Right renal pelvis (tissue), 4 donors: ENCODE measurements at places on chromosomes 11 and 22. TPM values are rescaled to one million over a fixed set of nuclear protein-coding genes. Genes with fewer than 3 reads are reported as not detected.

DNA sequence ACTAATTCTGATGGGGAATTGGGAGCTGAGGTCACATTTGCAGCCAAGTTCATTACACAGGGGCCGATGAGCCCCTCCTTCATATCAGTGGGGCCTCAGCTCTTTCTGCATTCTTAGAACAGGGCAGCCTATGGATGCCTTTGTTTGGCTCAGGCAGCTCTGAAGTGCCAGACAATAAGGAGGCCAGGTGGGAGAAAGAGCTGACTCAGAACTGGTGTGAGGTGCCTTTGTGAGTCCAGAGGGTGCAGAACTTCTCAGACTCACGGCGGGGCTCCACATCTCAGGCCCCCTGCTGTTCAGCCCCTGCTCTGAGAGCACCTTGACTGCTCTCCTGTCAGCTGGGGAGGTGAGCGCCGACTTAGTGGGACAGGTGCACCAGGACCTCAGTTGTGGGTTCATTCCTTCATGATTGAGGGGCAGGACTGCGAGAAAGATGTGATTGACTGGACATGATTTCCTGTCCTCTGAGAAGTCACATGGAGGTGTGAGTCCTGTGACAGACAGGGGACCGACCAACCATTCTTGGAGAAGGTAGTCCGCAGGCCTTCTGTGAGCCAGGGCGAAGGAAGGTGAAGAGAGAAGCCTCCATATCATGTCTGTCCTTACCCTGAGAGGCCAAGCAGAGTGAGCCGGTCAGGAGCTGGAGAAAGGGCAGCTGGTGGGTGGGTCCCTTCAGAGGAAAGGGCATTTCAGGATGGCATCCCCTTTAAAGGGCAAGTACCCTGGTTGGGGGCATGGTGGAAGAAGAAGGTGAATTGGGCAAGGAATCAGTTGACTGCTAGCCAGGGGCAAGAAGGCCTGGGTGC, 245.0 kb upstream of the TBCEL start:
- DNase-seq = no peak

DNA sequence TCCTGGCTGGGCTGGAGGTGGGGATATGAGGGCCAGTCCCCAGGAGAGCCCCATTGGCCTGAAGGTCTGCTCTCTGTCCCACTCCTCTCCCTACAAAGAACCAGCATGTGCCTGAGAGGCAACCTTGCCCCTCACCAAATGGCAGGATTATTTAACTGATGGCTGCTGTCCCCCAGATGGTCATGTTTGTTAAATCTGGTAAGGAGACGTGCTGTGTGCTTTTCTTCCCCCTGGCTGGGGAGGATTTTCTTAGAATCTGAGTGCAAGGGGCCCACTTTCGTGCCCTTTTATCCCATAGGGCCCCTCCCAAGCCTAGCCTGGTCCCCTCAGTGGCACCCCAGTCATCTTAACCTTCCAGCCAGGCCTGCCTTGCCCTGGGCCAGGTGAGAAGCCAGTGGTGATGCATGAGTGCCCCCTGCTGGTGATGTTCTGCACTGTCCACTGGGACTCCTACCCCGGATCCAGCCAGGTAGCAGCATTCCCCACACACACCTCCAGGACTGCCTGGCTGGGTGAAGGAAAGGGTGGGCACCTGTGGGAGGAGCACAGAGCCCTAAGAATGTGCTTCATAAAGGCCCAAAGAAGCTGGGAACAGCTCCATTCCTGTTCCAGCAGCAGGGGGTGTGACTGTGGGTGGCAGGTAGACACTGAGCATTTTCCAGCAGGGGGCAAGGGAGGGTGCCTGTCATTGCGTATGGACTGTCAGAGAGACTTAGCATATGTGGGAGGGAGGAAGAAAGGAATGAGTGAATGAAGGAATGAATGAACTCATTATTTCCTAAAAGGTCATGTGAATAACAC, 28.9 kb downstream of the MFNG start:
- peak; percentile 52 for DNase-seq

Gene SULT4A1
- 3.4 TPM for polyA plus RNA-seq

GRCh38 chr22:43824724-43825420, 12.8 kb upstream of the EFCAB6 start:
- no peak for DNase-seq

GRCh38 chr11:16392616-16393015, 36.3 kb upstream of the SOX6 start:
- no peak for DNase-seq

DNA sequence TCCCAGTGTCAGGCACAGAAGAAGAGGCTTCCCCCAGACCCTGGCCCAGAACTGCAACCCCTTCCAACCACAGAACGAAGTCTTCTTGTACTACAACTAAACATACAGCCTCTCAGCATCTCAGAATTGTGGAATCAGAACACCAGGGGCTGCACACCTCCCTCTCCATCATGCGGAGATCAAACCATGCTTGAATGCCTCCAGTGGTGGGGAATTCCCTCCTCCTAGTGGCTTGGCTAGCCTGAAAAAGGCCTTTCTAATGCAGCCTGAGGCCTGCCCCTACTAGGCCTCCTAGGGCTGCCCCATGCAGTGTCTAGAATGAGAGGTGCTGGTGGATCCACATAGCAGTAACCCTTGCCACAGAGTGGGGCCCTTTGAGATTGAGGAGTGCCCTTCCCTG, 62.7 kb downstream of the WNT7B start:
- no peak for DNase-seq

GRCh38 chr11:124748481-124749343, 3.3 kb downstream of the VSIG2 start:
- DNase-seq = no peak

DNA sequence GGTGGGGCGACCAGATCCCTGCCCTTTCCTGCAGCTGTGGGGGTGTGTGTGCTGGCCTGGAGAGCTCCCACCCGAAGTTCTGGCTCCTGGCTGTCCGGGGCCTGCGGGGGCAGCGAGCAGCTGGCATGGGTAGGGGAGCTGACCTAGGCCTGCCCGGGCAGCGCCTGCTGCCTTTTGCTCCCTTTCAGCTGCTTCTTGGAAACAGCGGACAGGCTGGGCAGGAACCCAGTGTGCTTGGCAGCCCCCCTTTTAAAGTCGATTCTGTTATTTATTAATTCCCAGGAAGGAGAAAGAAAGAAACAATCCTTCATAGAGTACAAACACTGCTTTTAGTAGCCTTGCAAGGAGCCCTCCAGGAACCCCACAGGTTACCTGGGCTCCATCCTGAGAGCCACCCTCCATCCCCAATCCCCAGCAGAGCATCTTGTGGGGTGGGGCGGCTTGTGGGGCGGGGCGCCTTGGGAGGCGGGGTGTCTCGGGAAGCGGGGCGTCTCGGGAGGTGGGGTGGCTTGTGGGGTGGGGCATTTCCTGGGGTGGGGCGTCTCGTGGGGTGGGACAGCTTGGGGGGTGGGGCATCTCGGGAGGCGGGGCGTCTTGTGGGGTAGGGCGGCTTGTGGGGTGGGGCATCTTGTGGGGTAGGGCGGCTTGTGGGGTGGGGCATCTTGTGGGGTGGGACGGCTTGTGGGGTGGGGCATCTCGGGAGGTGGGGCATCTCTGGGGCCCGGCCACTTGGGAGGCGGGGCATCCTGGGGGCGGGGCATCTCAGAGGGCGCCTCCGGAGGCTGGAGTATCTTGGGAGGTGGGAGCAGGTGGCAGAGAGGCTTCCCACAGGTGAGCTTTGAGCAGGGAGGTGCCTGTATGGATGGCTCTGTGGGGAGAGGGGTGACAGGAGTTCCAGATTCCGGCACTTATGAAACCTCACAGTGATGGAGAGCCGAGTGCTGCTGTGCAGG, 7.0 kb downstream of the CD81 start:
- DNase-seq = no peak

Gene CELSR1
- 30.9 TPM for polyA plus RNA-seq

- no peak for DNase-seq
Observed at GRCh38 chr11:78840623-78841022, 266.0 kb upstream of the NARS2 start.

Gene FAM168A
- 45.0 TPM for polyA plus RNA-seq

- no peak for DNase-seq
Observed at GRCh38 chr11:35056391-35057093, 82.4 kb upstream of the CD44 start.

DNA sequence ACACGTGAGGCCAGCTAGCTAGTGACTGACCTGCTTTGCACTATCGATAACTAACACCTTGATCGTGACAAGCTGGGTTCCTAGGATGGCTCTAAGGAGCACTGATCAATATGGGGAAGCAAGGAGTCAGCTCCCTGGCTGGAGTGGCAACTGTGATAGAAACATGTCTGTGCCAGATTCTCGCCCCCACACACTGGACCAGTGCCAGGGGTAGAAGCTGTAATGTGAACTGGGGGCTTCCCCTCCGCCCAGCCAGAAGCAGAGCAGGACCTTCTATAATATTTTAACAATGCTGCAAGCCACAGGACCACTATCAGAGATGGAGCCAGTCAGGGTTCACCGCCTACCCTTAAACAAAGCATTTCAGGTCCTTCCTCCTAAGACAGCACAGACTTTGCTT, 96.5 kb downstream of the DSCAML1 start:
- no peak for DNase-seq

Gene TPBGL
- polyA plus RNA-seq = 0.14 TPM

GRCh38 chr11:21949763-21950413, 243.0 kb upstream of the ANO5 start:
- no peak for DNase-seq

Gene SMIM35
- 0.29 TPM for polyA plus RNA-seq

- no peak for DNase-seq
Observed at GRCh38 chr11:57873196-57873911, 111.8 kb downstream of the CTNND1 start.

- DNase-seq = no peak
Observed at GRCh38 chr22:49664891-49665290, 162.8 kb downstream of the BRD1 start.

Gene LGR4
- polyA plus RNA-seq = 155 TPM

Gene NRIP3
- 1.2 TPM for polyA plus RNA-seq

Gene BRSK2
- polyA plus RNA-seq = 0.30 TPM

Gene SPON1
- polyA plus RNA-seq = 92.6 TPM

GRCh38 chr22:50556703-50557102, 6.0 kb downstream of the SYCE3 start:
- DNase-seq = no peak

Gene SOX6
- 23.1 TPM for polyA plus RNA-seq

GRCh38 chr22:23137905-23138561, 3.8 kb downstream of the RSPH14 start:
- DNase-seq = no peak

DNA sequence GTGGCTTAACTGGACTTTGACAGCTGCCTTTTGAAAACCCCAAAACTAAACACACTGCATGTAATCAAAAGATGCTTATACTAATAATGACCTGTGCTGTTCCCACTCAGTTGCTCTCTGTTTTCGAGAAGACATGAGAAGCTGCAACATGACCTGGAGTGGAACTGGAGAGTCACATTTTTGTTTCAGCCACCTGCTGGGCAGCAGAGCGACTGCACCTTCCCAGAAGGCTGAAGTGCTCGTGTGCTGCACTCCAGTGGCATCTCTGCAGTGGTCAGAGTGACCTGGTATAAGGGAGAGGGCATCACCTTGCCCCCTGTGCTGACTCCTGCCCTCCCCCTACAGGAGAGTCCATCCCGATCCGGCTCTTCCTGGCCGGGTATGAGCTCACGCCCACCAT, 8.6 kb downstream of the THYN1 start:
- DNase-seq = no peak

DNA sequence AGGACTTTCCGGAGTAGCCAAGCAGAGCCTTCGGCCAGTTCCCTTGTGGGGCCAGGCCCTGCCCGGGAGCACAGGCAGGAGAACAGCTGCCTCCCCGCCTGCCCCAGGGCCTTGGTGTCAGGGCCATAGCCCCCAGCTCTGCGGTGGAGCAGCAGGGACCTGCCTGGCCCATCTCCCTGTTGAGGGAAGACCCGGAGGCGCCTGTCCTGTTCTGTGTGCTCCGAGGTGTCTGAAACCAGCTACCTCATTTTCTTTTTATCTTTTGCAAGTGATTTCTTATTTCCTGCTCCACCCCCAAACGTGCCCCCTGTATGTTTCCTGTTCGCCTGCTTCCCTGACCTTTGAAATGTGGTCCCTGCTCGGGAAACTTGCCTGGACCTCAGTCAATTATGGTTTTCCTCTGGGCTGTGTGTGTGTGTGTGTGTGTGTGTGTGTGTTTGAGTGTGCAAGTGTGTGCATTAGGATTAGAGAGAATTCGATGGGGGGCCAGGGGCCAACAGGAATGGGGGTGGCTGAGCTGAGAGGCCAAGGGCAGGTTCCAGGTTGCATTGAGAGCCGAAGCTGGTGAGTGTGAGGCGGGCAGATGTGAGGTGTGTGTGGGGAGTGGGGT, 19.1 kb downstream of the LRP5 start:
- no peak for DNase-seq

Gene MS4A4A
- 4.4 TPM for polyA plus RNA-seq

Gene OR4D6
- polyA plus RNA-seq = not detected

GRCh38 chr22:26273011-26273675, 103.9 kb downstream of the SEZ6L start:
- no peak for DNase-seq

DNA sequence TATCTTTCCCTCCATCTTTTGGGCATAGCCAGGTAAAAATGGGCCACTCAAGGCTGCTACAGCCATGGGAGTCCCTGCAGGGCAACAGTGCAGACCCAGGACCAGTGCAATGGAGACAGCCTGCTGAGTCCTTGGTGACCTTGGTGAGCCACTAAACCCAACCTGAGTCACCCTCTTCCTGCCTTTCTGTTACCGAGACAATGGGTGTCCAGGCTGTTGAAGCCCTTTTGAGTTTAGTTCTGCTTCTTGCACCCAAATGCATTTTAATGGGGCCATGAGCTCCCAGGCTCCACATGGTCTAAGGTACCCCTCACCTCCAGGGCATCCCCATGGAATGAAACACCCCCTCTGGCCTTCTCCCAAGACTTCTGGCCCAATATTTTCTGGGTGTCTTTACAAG, 874 bp upstream of the PLAAT4 start:
- no peak for DNase-seq

GRCh38 chr22:20980523-20980922, 1.6 kb upstream of the LZTR1 start:
- DNase-seq = no peak

GRCh38 chr11:60925868-60926267, 1.6 kb downstream of the TMEM132A start:
- DNase-seq = no peak

GRCh38 chr11:75270896-75271418, 30.4 kb downstream of the TPBGL start:
- DNase-seq = no peak

DNA sequence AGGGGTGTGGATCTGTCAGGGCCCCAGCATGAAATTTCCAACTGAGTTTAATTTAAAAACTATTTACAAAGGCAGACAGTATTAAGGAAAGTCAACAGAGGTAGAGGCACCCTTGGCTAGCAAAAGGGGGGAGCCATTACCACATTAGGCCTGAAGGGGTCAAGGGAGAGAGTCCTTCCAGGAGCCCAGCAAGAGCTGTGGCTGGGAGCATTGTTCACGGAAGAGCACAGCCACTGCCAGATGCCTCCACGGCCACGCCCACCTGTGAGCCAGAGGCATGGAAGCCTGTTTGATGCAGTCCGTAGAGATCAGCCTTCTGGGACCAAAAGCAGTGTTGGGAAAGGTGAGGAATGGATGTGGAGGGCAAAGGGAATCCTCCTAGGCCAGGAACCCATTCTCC, 102.6 kb downstream of the GALNT18 start:
- no peak for DNase-seq

GRCh38 chr11:3775736-3776406, 21.5 kb downstream of the NUP98 start:
- no peak for DNase-seq

Gene CPT1A
- 31.6 TPM for polyA plus RNA-seq
